ENCODE measurements at places on chromosomes 4 and X.

DNA sequence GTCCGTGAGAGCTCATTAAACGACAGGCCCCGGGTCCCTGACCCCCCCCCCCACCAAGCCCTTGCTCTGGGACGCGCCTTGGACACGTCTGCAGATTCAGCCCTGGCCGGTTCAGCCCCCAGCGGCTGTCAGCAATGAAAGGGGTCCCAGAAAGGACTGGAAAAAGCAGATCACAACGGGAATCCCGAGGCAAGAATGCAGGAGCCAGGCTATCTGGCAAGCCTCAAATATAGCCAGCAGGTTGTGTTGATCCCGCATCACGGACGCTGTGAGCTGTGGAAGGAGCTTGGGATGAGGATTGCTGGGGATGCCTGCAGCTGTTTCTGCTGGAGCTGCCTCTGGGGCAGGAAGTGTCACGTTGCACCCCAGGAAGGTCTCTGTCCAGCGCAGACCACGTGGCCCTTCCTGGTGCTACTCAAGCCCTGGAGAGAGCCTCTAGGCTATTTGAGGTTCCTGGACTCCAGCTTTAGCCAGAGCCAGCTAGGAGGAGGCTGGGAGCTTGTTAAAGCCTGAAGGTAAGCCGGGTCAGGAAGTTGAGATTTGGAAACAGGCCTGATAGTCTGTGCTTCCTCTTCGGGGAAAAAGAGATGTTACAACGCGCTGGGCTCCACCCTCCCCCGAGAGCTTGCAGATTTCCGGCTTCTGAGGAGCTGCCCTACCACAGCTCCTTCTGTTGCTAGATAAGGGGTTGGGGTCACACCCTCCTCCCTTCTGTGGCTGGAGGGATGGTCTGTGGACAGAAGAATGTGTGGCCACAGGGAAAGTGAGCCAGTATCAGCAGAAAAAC lies 19.3 kb upstream of the CSF2RA start:
- DNase-seq, result no peak

DNA sequence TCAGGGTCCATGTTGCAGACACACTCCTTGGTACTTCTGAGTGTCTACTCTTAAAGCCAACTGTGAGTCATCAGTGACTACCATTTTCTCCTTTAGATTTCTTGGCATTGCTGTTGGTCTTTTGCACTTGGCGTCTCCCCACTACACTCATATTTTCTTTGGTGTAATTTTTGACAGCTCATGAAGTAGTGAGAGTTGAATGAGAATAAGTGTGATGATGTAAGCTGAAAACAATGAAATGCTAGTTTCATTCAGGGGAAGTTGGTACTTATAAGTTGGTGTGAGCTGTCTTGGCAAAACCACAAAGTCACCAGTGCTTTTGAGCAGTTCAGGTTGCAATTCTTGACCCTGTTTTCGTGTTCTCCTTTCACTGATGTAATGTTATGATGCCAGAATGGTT lies 142.9 kb upstream of the ARX start:
- no peak for DNase-seq

- DNase-seq, result no peak
Observed at GRCh38 chr4:112645541-112646329, 8.8 kb downstream of the LARP7 start.

DNA sequence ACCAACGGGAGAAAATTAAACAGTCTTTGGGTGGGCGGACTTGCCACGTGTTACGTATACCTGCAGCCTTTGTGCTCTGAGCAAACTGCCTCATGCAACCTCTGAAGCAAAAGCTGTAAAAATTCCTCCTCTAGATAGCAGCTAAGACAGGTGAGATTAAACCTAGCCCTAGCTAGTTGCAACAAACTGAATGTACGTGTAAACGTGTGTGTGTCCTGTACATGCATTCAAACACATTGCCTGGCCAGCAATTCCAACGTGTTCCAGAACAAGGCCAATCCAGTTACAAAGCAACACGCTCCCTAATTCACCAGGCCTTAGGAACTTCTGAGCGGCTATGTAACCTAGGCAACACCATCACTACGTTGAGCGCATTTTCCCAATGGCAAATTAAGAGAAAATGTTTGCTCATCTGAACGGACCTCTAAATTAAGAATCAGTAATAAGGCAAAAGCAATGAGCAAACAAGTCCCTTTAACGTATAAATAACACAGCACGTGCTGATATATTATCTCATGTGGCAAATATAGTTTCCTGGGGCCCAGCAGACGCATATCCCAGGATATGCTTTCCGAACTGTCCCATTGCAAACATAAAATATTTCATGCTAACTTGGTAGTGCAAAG lies 792 bp downstream of the PPID start:
- DNase-seq, result no peak

GRCh38 chr4:107603430-107603829 lies 116.6 kb downstream of the PAPSS1 start:
- no peak for DNase-seq

DNA sequence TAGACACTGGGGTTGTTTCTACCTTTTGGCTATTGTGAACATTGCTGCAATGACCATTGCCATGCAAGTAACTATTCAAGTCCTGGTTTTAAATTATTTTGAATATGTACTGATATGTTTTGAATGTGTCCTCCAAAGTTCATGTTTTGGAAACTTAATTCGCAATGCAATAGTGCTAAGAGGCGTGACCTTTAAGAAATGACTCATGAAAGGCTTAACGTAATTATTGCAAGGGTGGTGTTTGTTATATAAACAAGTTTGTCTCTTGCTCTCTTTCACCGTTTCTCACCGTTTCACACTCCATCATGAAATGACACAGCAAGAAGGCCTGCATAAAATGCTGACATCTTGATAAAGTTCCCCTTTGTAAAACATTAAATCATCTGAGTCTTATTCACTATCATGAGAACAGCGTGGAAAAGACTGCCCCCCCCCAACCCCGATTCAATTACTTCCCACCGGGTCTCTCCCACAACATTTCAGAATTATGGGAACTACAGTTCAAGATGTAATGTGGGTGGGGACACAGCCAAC lies 506.9 kb upstream of the FAM47C start:
- no peak for DNase-seq

- DNase-seq, result no peak
Observed at GRCh38 chr4:138927072-138927471, 88.5 kb upstream of the NOCT start.

- DNase-seq, result no peak
Observed at GRCh38 chr4:45284400-45285085, 558.2 kb upstream of the GNPDA2 start.

GRCh38 chrX:8738588-8739189 lies 6.8 kb upstream of the ANOS1 start:
- DNase-seq, result no peak

DNA sequence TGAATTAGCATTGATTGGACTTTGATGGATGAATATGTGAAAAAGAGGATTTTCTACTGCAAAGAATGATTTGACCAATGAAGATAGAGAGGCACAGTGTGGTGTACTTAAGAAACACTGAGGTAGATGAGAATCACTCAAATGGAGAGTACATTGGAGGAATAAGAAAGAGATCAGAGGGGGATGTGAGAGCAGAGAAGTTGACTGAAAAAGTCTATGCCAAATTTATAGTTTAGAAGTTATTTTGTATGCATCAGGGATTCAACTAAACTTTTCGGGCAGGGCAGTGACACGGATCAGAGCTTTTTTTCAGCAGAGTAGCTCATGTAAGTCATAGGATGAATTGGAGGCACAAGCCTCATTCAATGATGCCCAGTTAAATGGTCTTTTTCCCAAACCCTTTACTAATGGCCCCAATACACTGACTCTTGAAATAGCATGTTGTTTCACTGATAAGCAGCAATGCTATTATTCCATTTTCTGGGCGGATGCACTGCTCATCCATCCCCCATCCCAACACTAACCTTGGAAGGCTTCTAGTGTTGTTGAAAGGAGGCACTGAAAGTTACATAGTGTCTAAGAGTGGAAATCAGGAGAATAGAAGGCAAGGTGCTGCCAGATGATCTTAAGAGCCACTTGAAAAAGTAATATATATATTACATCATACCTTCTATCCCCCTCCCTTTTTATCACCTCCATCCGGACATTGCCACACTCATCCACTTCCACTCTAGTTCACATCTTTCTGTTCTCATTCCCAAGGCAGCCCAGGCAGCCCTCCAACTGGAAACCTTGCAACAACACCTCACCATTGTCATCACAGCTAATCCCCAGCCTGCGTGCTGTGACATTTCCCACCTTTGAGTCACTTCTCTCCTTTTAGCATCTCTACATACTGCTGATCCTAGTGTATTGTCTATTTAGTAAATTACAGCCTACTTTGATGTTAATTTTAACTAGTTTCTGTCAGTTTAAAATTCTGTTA lies 46.1 kb downstream of the ARHGAP24 start:
- DNase-seq, result no peak

GRCh38 chrX:18203631-18204030 lies 17.1 kb downstream of the BEND2 start:
- no peak for DNase-seq

DNA sequence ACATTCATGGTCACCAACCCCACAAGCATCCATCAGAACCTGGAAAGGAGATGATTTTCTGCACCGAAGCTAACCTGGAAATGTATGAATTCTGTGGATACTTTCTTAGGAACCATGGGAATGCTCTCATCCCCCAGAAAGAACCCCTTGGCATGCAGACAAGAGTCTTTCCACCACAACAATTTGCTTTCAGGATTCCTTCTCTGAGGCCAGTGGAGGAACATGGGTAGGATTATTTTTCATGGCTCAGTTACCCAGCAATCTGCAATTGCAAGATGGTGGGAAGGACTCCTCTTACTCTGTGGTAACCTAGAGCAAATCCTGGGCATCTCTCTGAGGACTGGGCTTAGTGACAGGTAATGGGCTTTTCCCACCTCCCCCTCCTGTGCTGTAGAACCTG lies 131.9 kb upstream of the MSX1 start:
- DNase-seq, result no peak

DNA sequence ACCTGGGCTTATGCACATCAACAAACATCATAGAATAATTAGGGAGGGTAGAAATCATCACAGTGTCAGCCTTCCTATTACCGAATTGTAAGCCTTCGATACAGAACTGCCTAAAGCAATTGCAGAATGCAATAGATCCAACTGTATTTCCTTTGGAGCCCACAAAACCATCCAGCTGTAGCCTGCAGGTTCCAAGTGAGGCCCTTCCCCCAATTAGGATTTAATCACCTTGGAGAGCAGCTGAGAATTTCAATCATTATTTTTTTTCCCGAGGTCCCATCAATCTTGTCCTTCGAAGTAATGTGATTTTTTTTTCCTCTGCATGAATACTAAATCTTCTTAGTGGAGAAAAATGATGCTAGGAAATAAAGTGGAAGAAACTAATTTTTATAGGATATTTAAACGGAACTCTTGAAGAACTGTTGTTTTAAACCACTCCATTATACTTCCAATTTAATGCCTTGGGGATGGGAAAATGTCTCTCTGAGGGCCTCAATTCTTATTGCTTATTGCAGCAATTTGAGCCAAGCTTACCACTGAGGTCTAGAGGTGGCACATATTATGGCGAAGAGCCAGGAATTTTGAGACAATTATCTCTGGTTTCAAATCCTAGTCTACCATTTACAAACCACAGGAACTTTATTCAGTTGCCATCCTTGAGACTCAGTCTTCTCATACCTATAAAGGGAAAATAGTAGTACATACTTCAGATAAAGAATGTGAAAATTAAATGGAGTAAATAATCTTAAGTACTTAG lies 953.4 kb upstream of the IGFBP7 start:
- no peak for DNase-seq

- no peak for DNase-seq
Observed at GRCh38 chr4:85808864-85809263, 333.9 kb downstream of the ARHGAP24 start.

- no peak for DNase-seq
Observed at GRCh38 chrX:23731951-23732350, 11.1 kb downstream of the ACOT9 start.

DNA sequence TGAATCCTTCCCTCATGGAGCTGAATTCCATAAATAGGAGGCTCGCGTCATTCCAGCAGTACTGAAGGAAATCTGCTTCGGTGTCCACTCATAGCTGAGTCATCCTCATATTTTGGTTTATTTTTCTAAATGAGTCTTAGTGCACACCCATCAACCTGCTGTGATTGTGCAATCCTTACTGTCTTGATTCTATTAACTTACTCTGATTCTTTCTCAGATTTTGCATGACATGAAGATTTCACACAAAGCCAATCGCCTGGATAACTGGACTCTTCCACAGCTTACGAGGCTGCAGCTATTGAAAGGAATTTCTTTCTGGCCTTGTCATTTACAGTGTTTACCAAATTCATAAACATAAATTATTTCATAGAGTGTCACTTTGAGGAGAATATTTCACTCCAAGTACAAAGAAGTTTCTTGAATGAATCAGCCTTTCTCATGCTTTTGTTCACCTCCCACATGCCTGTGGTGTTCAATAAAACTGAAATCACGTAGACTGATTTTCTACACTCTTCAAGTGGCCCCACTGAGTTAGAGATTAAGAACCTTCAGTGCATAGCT lies 207.6 kb upstream of the SLITRK2 start:
- DNase-seq, result no peak

DNA sequence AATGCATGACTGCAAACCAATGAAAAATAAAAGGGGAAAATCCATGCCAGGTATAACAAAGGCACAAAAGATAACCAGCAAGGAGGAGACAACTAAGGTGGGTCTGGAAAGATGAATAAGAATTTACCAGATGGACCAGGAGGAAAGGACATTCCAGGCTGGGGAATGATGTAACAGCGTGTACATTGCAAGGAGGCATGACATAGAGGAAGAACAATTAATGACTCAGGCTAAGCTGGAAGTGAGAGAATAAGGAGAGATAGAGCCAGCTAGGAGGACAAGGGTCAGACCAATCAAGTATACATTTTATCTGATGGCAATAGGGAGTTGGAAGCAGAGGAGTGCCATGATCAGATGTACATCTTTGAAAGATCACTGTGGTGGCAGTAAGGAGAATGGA lies 57.0 kb downstream of the MTMR8 start:
- no peak for DNase-seq

DNA sequence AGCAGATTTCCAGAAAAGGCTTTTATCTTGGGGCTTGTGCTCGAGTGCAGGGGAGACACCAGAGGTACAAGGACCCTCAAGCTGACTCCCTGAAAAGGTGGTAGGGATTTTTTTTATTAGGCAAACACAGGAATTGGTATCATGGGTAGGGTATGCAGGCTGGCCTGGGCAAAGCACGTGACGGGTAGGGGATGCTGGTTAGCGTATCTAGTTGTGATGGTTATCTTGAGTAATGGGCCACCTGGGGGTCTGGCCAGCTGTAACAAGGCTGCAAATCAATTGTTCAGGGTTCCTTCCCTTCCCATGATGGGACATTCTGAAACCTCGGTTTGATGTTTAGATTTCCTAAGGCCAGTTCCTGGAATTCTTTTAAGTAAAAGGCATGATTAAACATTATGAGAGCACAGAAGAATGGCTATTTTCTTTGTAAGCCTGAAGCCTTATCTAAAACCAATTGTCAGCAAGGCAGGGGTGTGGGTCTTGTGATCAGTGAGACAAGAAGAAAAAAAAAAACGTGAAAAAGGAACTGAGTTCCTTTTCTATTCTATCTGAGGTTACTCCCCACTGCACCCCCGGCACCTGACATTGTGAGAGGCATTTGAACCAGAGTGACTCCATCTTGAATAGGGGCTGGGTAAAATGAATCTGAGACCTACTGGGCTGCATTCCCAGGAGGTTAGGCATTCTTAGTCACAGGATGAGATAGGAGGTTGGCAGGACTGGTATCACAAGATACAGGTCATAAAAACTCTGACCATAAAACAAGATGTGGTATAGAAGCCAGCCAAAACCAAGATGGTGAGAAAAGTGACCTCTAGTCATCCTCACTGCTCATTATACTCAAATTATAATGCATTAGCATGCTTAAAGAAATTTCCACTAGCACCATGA lies 64.2 kb upstream of the S100G start:
- no peak for DNase-seq
